ENCODE measurements at places on chromosomes 11 and 22. TPM values are rescaled to one million over a fixed set of nuclear protein-coding genes. Genes with fewer than 3 reads are reported as not detected.

The TMEM80 gene
- polyA plus RNA-seq = 23.1 TPM

The MPEG1 gene
- 0.21 TPM for polyA plus RNA-seq

The ROBO4 gene
- not detected for polyA plus RNA-seq

The OR52E8 gene
- not detected for polyA plus RNA-seq

The SORL1 gene
- 6.5 TPM for polyA plus RNA-seq
